ENCODE measurements at places on chromosomes 2 and 18.

DNA sequence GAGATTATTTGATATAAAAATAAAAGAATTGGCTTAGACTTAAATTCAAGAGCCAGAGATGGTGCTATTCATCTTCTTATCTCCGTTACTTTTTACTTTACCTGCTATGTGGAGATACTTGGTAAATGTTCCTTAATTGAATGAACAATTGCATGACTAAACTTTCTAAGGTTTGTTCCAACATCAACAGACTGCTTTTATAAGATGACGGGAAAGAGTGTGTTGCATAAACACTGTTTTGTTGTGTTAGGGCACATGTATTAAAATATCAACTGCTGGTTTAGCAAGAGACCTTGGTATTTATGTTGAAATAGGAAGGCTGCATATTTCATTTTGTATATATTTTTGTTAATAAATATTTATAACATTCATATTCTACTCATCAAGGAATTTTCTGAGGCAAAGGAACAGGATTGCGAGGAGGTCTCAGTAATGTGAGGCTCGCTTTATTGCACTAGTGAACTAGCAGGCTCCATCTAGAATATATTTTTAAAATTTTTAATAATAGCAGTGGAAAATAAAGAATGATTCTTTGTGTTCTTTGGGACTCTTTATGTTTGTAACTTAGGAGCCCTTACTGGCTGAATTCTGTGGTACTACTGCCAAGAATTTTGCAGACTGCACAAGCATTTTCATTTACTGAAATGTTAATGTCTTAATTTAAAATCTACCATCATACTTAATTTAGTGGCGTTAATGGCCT is 10.7 kb upstream of the NFE2L2 start:
- no peak for DNase-seq

GRCh38 chr2:238906936-238907716 is 59.2 kb downstream of the TWIST2 start:
- no peak for DNase-seq

DNA sequence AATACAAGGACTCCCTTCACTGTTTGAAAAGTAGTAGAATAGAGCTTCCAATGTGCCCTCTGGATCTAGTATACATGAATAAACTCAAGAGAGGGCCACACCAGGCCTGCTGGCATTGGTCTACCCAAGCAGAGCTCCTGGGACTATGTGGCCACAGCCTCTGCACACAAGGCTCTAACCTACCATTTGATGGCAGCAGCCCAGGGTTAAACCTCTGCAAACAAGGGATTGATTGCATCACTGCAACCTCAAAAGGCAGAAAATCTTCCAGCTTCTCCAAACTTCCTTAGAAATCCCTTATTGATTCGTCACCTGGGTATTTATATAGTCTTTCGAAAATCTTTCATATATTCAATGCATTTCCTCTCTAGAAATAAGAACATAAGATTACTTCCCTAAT is 147.6 kb upstream of the SETBP1 start:
- DNase-seq: no peak

DNA sequence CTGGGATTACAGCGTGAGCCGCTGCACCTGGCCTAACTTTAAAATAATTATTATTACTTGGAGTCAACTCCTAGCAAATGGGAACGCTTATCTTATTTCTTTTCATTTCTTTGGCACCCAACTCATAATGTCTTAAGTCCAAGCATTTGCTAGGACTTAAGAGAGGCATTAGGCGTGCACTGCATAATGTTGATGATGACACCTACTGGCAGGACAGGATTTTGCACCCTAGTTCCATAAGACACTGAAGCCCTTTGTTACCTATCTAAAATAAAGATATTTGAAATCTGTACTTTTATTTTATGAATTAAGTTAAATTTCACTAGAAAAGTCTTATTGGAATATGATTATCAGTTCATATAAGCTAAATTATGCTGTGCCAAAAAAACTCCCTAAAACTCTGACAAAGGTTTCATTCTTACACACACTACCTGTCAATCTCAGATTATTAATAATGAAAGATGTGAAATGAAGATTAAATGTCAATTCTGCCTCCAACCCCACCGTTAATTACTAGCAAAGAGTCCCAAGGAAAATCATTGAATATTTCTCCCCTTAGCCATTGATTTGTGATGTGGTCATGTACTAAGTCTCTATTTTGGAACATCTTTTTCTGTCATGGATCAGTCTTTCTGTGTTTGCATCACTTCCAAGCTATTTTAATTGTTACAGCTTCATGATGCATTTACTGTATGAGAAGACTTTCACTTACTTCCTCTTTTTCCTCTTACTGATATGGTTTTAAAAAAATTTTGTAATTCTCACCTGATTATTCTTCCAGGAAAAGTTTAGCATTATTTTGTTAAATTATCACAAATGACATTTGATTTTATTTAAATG is 12.7 kb upstream of the CDH2 start:
- DNase-seq: no peak

DNA sequence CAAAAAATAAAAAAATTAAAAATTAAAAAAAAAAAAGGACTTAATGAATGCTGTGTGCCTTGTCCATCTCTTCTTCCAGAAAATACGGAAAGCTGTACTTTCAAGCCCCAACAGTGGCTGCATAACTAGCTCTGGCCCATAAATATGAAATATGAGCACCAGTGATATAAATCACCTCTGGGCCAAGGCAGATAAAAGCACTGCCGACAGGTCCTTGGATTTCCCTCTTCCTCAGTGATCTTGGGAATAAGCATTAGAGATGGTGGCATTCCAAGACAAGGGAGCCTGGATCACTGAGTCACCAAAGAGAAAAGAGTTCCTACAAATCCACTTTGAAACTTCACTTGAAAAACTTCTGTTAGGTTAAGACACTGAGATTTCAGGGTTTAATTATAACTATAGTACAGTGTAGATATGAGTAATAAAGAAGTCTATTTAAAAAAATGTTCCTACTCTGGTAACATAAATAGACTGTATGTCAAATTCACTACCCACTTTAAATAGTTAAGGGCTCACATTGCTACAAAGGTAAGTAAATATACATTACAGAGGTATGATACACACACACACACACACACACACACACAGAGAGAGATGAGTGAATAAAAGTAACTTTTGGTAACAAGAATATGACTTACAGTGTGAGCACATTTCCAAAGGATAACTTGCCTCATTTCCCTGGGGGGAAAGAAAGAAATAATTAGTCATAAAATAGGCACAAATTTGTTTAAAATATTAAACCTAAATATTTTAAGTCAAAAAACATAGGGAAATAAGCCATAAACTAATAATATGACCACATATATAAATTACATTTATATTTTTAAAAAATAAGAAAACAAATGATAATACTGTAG is 35.6 kb downstream of the PPP3R1 start:
- no peak for DNase-seq

DNA sequence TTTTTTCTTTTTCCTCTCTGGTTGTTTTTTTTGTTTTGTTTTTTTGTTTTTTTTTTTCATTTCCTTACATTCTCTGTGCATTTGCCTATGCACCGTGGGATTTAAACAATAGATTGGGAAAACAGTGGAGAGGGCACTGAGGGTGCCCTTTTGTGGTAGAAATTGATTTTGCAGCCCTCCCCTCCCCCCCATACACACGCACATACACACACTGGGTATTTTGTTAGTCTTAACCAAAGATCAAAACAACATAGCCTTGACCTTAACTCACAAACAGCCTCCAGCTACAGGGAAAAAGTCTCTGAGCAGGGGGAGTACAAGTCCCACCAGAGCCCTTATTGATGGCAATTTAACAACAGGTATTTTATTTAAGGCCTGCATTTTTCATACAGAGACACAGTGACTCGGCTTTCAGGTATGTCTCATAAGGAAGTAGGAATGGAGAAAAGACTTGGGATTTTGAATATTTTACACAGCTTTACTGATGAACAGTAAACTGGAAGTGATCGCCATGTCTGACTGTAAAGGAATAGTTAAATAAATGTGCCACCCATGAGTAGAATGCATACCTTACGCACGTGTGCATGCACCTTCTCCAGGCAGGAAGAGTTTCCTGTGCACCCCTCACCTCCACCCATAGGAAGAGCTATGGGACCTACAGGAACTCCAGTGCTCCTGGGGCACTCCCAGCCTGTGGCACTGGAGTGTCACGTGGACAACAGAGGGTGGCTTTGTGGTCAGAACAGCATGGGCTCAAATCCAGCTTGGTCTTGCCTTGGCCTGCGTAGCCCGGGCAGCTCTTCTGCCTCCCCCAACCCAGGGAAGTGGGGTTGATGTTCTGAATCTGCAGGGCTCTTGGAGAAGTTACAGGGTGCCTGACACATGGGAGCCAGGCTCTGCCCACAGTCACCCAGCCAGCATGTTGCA is 266.4 kb downstream of the ANAPC1 start:
- no peak for DNase-seq

DNA sequence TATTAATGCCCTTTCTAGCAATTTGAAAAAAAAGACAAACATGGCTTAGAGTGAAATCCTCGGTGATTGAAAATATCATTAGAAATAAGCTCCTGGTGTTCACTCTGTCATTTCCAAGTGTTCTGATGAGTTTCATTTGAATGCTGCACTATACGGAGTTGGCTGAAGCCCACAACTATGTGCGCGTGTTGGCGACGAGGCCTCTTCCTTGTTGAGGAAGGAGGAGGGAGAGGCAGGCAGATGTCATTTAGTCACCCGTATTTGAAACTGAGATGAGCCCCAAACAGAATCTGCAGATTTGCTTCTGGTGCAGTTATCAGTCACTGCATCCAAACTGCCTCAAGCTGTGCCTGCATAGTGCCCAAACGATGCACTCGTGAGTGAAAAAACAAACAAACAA is 23.5 kb upstream of the SKOR2 start:
- DNase-seq: no peak

- DNase-seq: no peak
Measured at GRCh38 chr18:11110509-11110908, 38.9 kb downstream of the PIEZO2 start.

GRCh38 chr2:30631051-30631671 is 176.1 kb downstream of the CAPN13 start:
- no peak for DNase-seq

DNA sequence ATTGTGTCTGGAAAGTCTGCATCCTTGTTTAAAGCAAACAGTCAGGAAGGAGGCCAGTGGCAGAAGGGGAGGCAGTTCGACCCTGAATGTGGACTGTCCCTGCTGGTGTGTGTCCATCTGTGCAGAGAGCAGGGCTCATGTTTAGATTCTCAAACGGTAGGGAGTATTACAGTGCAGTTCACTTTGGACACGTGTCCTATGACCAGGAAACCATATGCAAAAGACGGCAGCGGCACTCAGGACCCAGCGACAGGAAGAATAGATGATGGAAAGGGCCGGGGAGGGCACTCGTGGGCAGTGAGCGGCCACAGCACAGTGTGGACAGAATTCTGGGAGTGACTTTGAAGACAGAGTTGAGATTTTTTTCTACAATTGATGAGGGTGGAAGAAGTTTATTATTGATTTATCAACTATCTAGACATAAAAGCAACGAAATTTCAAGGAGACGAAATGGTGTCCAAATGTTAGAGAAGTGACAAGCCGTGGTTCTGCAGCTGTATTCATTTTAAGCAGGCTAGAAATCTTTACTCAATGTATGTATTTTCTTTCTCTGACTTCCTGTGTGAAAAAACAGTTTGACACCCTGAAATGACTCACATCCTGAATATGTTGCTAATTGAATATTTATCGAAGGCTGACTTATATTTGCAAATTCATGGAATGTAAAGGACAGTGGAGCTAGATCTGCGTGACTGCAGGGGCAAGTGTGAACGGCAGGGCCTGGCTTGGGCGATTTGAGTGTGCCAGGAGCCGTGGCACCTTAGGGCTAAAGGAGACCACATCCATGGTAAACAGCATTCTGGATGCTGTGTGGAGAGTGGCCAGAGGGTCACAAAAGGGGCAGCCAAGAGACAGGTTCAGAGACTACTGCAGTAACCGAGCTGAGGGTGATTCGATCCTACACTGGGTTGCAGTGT is 214.2 kb downstream of the PTGR3 start:
- no peak for DNase-seq
